Activated T-cell treated with anti-CD3 and anti-CD28 coated beads, Interleukin-2, amount 50 U/mL, for 72 hours (primary cell): ENCODE measurements at places on chromosomes 5 and 9. TPM values are rescaled to one million over a fixed set of nuclear protein-coding genes. Genes with fewer than 3 reads are reported as not detected.

GRCh38 chr9:136247947-136248637 is 2.5 kb upstream of the QSOX2 start:
- H3K4me3 ChIP-seq: no peak overlapping the region
- no peak for DNase-seq
- H3K36me3 ChIP-seq: peaks cover 6% of the 10 kb centered on the region
- H3K27me3 ChIP-seq: no peaks in the 10 kb centered on the region
- H3K27ac ChIP-seq: no peak overlapping the region

ANKRD31 gene
- total RNA-seq: 0.58 TPM

DNA sequence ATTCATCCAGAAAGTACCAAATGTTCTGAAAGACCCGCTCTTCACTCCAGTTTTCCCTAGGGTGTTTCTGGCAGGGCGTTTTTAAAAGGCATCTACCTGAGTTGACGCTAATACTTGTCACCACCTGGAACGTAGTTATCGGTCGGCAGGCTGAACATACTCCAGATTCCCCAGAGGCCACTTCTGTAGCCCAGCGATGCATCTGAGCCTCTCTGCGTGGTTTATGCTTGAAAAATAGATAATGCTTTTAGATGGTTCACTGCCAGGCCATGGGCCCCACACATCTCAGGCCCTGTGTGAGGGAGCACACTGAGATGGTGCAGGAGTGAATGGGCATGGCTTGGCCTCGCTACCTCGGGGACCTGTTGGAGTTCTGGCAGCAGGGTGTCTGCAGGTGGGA is 33.0 kb upstream of the NCS1 start:
- H3K4me3 ChIP-seq: peak overlapping the region; percentile 33
- H3K27me3 ChIP-seq: peaks cover 7% of the 10 kb centered on the region
- no peak for DNase-seq
- peak overlapping the region; percentile 90 for H3K27ac ChIP-seq

DNA sequence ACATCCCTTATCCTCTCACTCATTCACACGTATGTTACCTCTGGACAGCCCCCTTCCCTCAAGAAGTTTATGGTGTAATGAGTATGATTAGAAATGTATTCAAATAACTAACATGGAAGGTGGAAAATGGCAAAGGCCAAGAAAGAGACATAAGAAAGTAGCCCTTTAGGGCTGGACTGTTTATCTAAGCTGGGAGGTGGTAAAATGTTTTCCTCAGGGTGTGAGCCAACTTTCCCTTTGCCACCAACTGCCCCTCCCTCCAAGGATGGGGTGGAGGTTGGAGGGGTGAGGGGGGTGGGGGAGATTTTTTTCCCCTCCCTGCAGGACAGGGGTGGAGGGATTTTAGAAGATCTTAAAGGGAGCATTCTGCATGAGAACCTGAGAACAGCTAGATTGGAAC is 8.2 kb downstream of the SLC45A2 start:
- H3K27me3 ChIP-seq: peaks cover 5% of the 10 kb centered on the region
- H3K36me3 ChIP-seq: no peaks in the 10 kb centered on the region
- no peak overlapping the region for H3K4me3 ChIP-seq
- peaks cover 16% of the 10 kb centered on the region for H3K4me1 ChIP-seq

DNA sequence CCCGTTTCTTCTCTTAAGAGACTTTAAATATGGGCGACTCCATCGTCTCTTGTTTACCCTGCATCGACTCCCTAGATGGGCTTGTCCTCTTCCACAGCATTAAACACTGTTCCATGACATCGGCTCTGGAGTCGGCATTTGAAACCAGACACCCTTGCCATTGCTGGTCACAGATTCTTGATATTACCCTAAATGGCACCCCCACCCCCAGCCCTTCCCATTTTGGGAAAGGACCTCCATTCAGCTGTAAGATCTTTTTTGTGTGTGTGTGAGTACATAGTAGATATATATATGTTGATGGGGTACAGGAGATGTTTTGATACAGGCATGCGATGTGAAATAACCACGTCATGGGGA is 51.1 kb upstream of the SH3PXD2B start:
- H3K36me3 ChIP-seq: no peaks in the 10 kb centered on the region
- no peak for DNase-seq
- no peak overlapping the region for H3K4me3 ChIP-seq
- no peaks in the 10 kb centered on the region for H3K4me1 ChIP-seq
- H3K27ac ChIP-seq: no peak overlapping the region
- H3K27me3 ChIP-seq: peaks cover 13% of the 10 kb centered on the region

MLANA gene
- not detected for total RNA-seq

GRCh38 chr5:141681695-141682641 is at the start of gene ARAP3:
Gene ARAP3 (minus strand): TSS chr5:141682230. CDS start chr5:141680486, 1,744 bp downstream.
- peak within 1 kb of the TSS; percentile 77 for H3K27ac ChIP-seq
- no peaks in the 10 kb centered on the region for H3K27me3 ChIP-seq
- H3K36me3 ChIP-seq: no peaks in the 10 kb centered on the region
- H3K4me1 ChIP-seq: peaks cover 24% of the 10 kb centered on the region

DNA sequence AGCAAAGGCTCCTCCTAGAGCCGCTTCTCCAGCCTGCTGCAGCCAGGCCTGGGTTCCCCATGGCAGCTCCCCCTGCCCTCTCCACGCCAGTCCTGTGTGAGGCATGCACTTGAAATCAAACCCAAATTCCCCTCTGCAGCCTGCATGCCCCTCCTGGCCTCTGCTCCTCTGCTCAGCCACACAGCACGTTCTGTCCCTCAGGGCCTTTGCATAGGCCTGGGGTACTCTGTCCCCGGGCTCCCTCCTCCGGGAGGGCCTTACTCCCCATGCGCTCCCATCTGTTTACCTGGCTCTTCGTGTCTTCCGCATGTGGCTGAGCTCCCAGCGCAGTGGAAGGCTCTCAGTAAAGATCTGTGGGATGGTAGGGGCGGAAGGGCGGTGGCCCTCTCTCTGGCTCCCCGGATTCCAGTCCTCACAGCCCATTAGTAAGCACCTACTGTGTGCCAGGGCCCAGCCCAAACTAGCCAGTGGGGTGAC is 203.5 kb upstream of the IER5L start:
- no peak overlapping the region for H3K4me3 ChIP-seq
- H3K36me3 ChIP-seq: no peaks in the 10 kb centered on the region
- no peaks in the 10 kb centered on the region for H3K27me3 ChIP-seq

DNA sequence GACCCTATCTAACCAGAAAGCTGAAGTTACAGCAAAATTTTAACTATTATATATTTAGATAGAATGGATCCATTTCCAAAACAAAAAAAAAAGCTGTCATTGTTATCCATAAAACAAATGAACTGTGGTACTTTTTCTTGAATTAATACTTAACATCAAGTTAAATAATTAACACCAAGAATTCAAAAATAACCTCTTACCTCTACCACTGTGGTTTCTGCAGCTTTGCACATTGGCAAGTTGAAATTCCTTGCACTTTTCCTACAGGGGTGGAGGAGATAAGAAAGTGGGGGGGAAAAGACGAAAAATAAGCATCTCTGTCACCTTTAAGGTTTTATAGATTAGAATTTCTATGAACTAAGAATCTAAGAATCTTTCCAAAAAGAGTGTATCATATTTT is 30.0 kb downstream of the OXCT1 start:
- H3K4me1 ChIP-seq: peaks cover 10% of the 10 kb centered on the region
- H3K36me3 ChIP-seq: peaks cover 25% of the 10 kb centered on the region
- DNase-seq: no peak
- H3K27me3 ChIP-seq: no peaks in the 10 kb centered on the region
- no peak overlapping the region for H3K27ac ChIP-seq
- no peak overlapping the region for H3K4me3 ChIP-seq

DNA sequence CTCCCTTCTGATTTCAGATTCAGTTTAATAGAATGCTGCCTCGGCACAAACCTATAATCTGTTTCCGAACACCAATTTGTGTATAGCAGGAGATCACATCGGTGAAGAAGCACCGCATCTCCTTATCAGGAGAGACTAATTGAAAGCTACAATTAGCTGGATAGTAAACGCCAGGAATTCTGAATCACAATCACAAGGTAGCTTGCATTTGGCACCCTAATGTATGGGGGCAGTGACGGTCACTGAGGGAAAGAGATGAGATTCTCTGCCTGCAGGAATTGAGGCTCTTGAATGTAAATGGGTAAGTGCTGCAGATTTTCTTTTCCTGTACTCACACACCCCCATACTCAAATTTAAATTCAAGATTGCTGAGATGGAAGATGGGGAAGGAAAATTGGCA is 373.6 kb upstream of the ZNF608 start:
- H3K36me3 ChIP-seq: no peaks in the 10 kb centered on the region
- no peak for DNase-seq
- H3K4me3 ChIP-seq: no peak overlapping the region
- no peaks in the 10 kb centered on the region for H3K27me3 ChIP-seq
- no peak overlapping the region for H3K27ac ChIP-seq

DNA sequence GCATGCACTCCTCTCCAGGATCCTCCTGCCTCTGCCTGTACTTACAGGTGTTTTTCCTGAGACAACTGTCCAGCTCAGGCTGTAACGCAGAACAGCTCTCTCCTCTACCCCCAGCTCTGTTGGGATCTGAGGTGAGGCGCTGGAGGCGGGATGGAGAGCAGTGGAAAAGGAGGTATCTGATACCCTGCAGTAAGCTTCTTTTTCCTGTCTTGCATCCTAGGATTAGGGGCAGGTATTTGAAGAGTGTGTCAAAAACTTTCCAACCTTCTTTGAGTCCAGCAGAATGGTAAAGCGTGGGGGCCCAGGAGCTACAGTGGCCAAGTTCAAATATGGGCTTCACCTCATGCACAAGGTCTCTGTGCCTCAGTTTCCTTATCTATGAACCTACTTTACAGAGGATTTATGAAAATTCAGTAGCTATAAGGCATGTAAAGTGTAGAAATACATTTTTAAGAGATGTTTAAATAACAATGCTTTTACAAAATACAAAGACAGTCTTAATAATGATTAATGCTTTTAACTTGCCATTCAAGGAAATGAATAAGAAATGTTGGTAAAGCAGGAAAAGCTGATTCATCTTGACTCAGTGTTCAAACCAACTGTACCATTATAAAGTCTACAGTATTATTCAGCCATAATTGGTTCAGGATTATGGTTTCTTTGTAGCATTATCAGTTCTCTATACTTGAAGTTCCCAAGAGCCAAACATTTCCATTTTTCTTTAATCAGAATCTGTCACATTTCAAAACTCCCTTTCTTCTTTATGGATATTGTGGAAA is 26.1 kb downstream of the MAP1B start:
- peaks cover 81% of the 10 kb centered on the region for H3K27me3 ChIP-seq
- H3K27ac ChIP-seq: no peak overlapping the region
- no peak overlapping the region for H3K4me3 ChIP-seq
- no peaks in the 10 kb centered on the region for H3K36me3 ChIP-seq

DNA sequence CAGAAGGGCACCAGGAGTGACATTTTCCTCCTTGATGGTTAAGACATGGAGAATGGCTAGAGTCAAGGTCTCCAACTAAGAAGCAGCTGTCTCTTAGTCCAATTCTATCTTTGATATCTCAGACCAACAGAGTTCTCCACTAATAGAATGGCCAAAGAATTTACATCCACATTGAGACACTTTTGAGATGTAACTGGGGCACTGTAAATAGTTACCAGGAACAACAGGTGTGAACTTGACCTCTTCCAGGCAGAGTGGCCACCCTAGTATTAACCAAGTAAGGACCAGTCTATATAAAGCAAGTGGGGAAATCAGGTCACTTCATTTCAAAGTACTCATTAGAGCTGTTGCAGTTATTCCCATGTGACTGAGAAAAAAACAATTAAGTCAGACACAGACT is 159.7 kb upstream of the RAD23B start:
- no peaks in the 10 kb centered on the region for H3K36me3 ChIP-seq
- DNase-seq: no peak
- H3K4me3 ChIP-seq: no peak overlapping the region
- peaks cover 15% of the 10 kb centered on the region for H3K27me3 ChIP-seq

- H3K4me1 ChIP-seq: no peaks in the 10 kb centered on the region
- no peaks in the 10 kb centered on the region for H3K27me3 ChIP-seq
- DNase-seq: no peak
- H3K4me3 ChIP-seq: no peak overlapping the region
- H3K36me3 ChIP-seq: no peaks in the 10 kb centered on the region
- H3K27ac ChIP-seq: no peak overlapping the region
These were observed 174.3 kb upstream of the GRIN3A start for GRCh38 chr9:101912698-101913097.

- peaks cover 4% of the 10 kb centered on the region for H3K4me1 ChIP-seq
- DNase-seq: no peak
- H3K36me3 ChIP-seq: peaks cover 2% of the 10 kb centered on the region
- H3K27ac ChIP-seq: no peak overlapping the region
- no peaks in the 10 kb centered on the region for H3K27me3 ChIP-seq
These were observed 85.1 kb downstream of the NDUFAF2 start for GRCh38 chr5:61030163-61030482.

NRG2 gene
- 0.23 TPM for total RNA-seq

- peaks cover 21% of the 10 kb centered on the region for H3K27me3 ChIP-seq
- no peaks in the 10 kb centered on the region for H3K36me3 ChIP-seq
- H3K4me1 ChIP-seq: no peaks in the 10 kb centered on the region
- H3K27ac ChIP-seq: no peak overlapping the region
- no peak overlapping the region for H3K4me3 ChIP-seq
These were observed 65.9 kb downstream of the GABBR2 start for GRCh38 chr9:98642661-98643312.

COL23A1 gene
- 0.44 TPM for total RNA-seq

NRARP gene
- 2.0 TPM for total RNA-seq

QRFP gene
- not detected for total RNA-seq

- H3K4me1 ChIP-seq: peaks cover 18% of the 10 kb centered on the region
- H3K4me3 ChIP-seq: no peak overlapping the region
- DNase-seq: no peak
- H3K36me3 ChIP-seq: no peaks in the 10 kb centered on the region
- H3K27ac ChIP-seq: no peak overlapping the region
- H3K27me3 ChIP-seq: peaks cover 15% of the 10 kb centered on the region
These were observed 27.6 kb upstream of the ABLIM3 start for GRCh38 chr5:149113669-149114068.

ANGPTL2 gene
- total RNA-seq: not detected

- H3K27me3 ChIP-seq: no peaks in the 10 kb centered on the region
- no peaks in the 10 kb centered on the region for H3K4me1 ChIP-seq
- DNase-seq: no peak
These were observed 44.6 kb upstream of the LPCAT1 start for GRCh38 chr5:1568201-1568979.

- no peaks in the 10 kb centered on the region for H3K4me1 ChIP-seq
- H3K4me3 ChIP-seq: no peak overlapping the region
- H3K27me3 ChIP-seq: no peaks in the 10 kb centered on the region
- H3K27ac ChIP-seq: no peak overlapping the region
- no peak for DNase-seq
These were observed 1849.2 kb upstream of the C9orf72 start for GRCh38 chr9:29422438-29422837.

GRCh38 chr5:151317871-151318270 is 14.3 kb upstream of the SLC36A3 start:
- H3K27ac ChIP-seq: no peak overlapping the region
- no peak overlapping the region for H3K4me3 ChIP-seq
- H3K4me1 ChIP-seq: no peaks in the 10 kb centered on the region
- no peak for DNase-seq

DNA sequence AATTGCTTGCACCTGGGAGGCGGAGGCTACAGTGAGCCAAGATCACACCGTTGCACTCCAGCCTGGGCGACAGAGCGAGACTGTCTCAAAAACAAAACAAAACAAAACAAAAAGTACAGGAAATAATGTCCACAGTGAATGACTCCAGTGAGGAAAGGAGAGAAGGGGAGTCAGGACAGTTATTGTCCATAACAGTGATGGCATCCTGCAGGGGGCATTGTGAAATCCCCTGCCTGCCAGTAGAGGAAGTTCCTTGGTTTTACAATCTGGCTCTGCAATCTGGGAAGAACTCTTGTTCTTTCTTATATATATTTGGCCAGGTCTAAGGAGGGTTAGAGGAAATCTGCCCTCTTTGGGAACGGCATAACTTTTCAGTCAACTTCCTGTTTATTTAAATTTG is 8.2 kb downstream of the SH3GL2 start:
- no peak for DNase-seq
- no peak overlapping the region for H3K27ac ChIP-seq
- no peaks in the 10 kb centered on the region for H3K27me3 ChIP-seq
- H3K4me1 ChIP-seq: no peaks in the 10 kb centered on the region

TAF11L5 gene
- total RNA-seq: not detected
